Right ventricle myocardium inferior (tissue), 1 donor: ENCODE measurements at places on chromosomes 1 and 21. TPM values are rescaled to one million over a fixed set of nuclear protein-coding genes. Genes with fewer than 3 reads are reported as not detected.

DNA sequence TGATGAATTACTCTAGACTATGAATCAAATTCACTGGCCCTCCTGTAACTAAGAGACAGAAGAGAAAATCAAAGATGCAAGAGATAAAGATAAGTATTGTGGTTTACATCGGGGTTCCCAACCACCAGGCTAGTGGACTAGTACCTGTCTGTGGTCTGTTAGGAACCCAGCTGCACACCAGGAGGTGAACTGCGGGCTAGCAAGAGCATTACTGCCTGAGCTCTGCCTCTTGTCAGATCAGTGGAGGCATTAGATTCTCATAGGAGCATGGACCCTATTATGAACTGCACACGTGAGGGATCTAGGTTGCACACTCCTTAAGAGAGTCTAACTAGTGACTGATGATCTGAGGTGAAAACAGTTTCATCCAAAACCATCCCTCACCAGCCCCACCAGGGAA is 58.9 kb upstream of the DUSP10 start:
- DNase-seq, result no peak

- no peak for DNase-seq
Observed at GRCh38 chr21:36698981-36699545, at the start of gene SIM2. Gene SIM2 (plus strand): TSS chr21:36699115. CDS start chr21:36699747, 632 bp downstream.

DNA sequence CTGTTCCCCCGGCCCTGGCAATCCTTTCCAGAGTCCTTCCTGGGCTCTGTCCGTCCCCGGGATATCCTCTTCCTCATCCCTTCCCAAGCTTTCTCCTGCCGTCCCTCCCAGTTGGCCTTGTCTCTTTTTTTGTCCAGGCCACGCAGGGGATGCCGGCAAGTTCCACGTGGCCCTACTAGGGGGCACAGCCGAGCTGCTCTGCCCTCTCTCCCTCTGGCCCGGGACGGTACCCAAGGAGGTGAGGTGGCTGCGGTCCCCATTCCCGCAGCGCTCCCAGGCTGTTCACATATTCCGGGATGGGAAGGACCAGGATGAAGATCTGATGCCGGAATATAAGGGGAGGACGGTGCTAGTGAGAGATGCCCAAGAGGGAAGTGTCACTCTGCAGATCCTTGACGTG is 13.4 kb upstream of the SVBP start:
- no peak for DNase-seq

DNA sequence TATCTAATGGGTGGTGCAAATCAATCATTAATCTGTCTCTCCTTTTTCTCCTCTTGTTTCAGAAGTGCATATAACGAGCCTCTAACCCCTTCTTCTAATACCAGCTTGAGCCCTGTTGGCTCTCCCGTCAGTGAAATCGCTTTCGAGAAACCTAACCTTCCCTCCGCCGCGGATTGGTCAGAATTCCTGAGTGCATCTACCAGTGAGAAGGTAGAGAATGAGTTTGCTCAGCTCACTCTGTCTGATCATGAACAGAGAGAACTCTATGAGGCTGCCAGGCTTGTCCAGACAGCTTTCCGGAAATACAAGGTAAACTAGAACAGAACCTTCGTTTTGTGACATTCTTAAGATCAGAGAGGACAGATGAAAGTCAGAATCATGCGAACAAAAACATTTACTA is 25.3 kb upstream of the VAMP3 start:
- DNase-seq, result no peak

GRCh38 chr1:56824271-56824670 is 5.1 kb upstream of the FYB2 start:
- DNase-seq, result no peak

GRCh38 chr1:212678456-212679410 is 20.9 kb downstream of the BATF3 start:
- no peak for DNase-seq

The GJB3 gene
- total RNA-seq, result not detected

The FMN2 gene
- total RNA-seq, result not detected

The FAM110D gene
- total RNA-seq, result 4.0 TPM

The KDM5B gene
- 10.8 TPM for total RNA-seq

The MAPKAPK2 gene
- 214 TPM for total RNA-seq
